ENCODE measurements at places on chromosomes 7 and 10.

GRCh38 chr7:95047291-95047690, 139.9 kb downstream of the PPP1R9A start:
- no peak for DNase-seq

- DNase-seq: no peak
Measured at GRCh38 chr10:114388275-114388674, 16.0 kb downstream of the AFAP1L2 start.

GRCh38 chr7:141232286-141233051, 158.6 kb downstream of the TMEM178B start:
- DNase-seq: no peak

- peak; percentile 68 for DNase-seq
Measured at GRCh38 chr7:94509264-94509886, at the start of gene CASD1. TSS of gene CASD1 (plus strand) at chr7:94509809. CDS start at chr7:94510085, 276 bp downstream.

GRCh38 chr7:82481499-82482097, 38.0 kb upstream of the CACNA2D1 start:
- no peak for DNase-seq

GRCh38 chr7:1806354-1806753, 136.3 kb downstream of the ELFN1 start:
- no peak for DNase-seq

GRCh38 chr7:8201846-8202441, 60.0 kb downstream of the ICA1 start:
- DNase-seq: no peak

GRCh38 chr7:152142976-152143595, 117.6 kb downstream of the GALNT11 start:
- DNase-seq: no peak

DNA sequence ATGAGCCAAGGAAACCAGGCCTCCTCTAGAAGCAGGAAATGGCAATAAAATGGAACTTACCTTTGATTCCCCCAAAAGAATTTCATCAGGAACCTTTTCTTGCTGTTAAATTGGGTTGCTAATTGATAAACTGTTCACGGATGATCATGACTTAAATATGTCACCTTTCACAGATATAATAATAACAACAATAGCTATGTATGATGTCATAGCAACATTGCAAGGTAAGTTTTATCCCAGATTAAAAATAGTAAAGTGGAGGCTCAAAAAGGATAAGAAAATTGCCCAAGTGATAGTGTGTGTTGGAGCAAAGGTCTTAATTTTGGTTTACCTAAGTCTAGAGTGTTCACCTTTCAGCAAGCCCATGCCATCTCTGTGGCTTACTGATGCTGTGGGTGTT, 357.6 kb upstream of the CELF2 start:
- no peak for DNase-seq

DNA sequence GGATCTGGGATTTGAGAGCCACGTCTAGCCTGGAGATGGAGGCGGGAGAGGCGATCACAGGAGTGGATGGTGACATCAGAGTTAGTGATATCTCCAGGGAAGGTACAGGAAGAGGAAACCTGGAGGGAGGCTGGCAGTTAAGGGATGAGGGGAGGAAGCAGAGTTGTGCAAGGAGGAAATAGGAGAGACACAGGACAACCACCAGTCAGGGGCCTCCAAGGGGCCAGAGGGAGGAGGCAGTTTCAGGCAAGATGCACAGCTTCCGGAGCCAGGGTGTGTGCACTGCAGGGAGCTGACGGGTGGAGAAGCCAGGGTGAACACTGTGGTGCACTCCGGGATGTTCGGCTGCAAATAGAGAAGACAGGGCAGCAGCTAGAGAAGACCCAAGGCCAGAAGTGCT, 141.2 kb downstream of the GLI3 start:
- no peak for DNase-seq

DNA sequence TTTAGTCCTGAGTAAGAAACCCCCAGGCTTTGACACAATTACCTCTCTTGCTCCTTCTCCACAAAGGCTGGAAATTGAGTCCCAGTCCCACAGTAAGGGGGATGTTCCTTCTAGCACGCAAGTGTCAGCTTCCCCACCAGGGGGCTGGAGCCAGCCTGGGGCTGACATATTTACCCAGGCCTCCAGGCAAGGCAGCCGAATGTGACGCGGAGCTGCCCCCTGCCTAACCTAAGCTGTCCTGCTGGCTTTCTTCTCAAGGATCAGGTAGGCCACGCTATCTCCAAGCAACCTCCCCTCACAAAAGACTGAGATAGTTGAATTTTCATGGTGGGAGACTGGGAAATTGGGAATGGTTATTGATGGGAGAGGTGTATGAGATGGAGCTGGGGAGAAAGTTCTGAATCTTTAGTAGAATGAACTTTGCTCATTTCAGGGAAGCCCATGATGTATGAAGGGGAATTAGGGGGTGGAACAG, 19.2 kb upstream of the BMPER start:
- no peak for DNase-seq

DNA sequence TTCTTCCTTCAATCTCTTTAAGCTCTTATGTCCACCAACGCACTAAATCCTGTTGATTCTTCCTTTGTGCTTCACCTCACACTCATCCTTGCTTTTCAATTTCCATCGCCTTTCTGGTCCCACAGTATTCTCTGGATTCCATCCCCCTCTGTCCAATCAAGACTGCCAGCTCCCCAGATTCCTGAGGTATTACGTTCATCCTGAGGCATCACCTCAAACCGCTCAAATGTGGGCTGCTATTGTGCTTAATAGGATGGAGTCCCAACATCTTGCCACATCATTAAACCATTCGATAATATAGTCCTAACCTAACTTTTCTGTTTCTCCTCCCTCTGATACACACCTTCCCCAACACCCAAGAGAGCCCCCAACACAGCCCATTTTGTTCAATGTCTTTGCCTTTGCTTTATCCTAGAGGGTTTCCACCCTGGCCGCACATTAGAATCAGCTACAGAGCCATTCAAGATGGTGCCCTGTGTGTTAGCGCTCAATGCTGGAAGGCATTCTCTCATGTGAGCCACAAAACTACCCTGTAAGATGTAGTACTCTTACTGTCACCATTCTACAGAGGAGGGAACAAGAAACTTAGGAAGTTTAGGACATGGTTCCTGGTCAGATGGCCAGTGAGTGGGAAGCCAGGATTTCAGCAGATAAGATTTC, 79.5 kb upstream of the LEP start:
- no peak for DNase-seq
